ENCODE measurements at places on chromosomes 12 and 14.

- DNase-seq = no peak
Measured at GRCh38 chr14:78535041-78535440, 364.9 kb downstream of the NRXN3 start.

GRCh38 chr12:105600911-105601545 lies 270.5 kb downstream of the C12orf75 start:
- no peak for DNase-seq

DNA sequence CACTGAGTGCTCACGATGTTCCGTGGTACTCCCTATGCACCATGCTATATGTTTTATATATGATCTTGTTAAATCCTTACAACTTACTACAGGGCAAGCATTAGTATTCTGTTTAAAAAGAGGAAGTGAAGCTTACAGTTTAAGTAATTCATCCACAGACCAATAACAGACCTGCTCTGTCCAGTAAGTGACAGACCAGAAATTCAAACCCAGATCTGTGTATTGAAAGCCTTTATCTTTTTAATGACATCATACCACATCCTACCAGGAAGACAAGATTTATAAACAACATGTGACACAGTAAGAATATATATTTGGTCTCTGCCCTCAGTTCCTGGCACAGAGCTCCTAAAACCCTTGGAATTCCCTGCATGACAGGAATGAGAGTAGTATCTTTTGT lies 206.5 kb downstream of the STXBP6 start:
- no peak for DNase-seq

- DNase-seq = no peak
Measured at GRCh38 chr12:67594888-67595287, 53.7 kb upstream of the DYRK2 start.
